ENCODE measurements at places on chromosomes 1 and 21.

- DNase-seq: no peak
These were observed 2.5 kb upstream of the LEFTY1 start for GRCh38 chr1:225891229-225891972.

DNA sequence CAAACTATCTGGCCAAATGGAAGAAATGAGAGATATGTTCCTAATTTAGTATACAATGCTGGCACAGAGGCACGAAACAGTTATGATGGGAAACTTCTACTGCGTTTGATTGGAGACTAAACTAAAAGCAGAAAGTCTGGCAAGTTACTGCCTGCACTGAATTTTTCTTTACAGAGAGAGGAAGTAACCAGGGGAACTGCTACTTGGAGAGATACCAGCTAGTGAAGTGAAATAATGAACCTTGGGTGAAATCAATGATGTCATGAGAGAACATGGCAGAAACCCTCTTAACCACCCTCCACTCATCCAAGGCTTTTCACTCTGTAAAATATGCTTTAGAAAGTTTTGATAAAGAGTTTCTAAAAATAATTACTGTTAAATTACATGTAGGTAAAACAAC, 29.3 kb downstream of the NIBAN1 start:
- no peak for DNase-seq

- DNase-seq: no peak
These were observed 101.7 kb upstream of the EDN2 start for GRCh38 chr1:41586230-41586629.

DNA sequence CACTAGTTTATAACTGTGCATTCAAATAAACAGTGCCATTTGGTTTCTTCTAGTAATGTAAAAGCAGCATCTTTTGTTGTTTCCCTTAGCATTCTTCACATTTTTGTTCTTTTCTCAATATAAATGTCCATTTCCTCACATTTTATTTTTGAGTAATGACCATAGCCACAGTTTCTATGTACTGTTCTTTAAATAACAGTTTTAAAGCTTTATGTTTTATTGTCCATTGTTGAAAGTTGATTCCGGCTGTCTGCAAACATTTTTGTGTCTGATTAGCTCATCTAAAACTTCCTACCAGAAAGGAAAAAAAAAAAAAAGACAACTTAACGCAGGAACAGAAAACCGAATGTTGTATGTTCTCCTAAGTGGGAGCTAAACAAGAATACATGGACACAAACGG, 139.7 kb downstream of the MAGI3 start:
- DNase-seq: no peak

- DNase-seq: no peak
These were observed 20.3 kb downstream of the ZYG11A start for GRCh38 chr1:52862666-52863458.

DNA sequence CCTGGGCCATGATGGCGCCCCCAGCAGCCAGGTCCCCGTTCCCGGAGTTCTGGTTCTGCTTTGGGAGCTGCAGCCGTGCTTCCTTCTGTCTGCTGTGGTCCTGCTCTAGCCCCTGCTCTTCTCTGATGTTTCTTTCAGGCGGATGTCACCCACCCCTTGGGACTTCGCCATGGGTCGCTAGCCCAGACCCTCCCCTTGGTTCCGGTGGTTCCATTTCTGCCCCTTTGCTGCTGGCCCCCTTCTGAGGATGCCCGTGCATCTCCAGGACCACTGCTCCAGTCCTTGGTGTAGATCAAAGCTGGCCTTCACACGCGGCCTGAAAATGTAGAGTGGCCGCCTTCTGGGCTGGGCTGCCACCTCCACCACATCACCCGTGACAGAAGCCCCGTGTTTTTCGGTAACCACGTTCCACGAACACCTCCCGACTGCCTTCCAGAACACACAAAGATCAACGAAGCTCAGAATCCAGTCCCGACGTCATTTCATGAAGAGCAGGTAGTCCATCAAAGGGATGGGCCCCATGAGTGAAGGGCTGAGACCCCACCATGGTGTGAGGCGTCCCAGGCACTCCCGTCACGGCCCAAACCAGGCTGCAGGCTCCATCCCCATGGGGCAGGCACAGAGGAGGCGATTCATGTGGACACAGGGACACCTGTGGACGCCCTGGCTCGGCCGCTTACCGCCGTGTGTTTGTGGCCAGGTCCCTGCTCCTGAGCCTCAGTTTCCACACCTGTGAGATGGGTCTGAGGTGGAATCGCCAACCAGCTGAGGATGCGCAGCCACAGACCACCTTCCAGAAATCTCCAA, 24.4 kb downstream of the KRTAP10-1 start:
- no peak for DNase-seq

DNA sequence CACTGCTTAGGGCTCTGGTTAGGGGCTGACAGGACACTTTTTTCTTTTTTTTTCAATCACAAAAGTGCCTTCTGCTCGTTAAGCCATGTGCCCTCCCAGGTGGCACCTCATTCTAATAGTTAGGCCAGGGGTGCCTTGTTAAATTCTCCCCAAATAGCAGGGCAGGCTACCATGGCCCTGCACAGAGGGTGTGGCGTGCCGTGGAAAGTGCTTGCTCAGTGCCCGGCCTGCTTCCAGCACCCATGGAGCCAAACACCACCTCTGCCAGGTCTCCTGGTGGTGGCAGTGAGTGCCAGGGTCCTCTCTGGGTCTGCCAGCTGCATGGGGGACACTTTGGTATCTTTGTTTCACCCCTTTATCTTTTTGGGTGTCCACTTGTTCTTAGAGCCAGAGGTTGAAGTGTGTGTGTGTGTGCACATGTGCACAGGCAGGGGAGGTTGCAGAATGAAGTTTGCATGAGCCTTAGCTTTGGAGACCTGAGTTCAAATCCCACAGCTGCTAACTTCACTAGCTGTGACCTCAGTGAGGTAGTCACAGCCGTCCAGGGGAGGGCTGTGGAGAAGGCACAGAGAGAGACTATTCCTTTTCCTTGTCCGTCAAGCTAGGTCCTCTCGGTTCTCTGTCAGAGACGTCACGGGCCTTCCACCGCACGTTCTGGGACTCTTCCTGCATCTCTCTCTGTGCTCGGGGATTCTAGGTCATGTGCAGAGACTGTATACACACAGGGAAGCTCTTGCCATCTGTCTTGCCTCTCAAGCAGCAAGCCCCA, 39.9 kb upstream of the CSF3R start:
- no peak for DNase-seq

DNA sequence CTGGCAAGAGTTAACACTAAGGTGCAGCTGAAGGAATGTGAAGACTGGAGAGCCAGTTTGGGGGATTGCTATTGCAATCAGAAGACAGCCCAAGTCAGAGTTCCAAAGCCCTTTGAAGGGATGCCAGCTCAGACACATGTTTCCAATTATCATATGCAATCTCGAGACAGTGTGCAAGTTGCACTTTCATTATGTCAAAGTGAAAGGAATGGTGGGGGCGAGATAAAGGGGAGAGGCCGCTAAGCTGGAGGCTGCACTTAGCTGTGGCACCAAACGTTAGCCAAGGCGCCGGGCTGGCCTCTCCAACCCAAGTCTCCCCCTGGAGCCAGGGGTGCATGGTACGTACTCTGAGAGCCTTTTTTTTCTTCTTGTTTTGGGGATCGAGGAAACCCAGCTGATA, 58.0 kb downstream of the NGF start:
- no peak for DNase-seq

GRCh38 chr1:14098294-14098913, 398.4 kb downstream of the PRDM2 start:
- no peak for DNase-seq

- DNase-seq: no peak
These were observed 78.8 kb downstream of the GPR161 start for GRCh38 chr1:168057921-168058320.

DNA sequence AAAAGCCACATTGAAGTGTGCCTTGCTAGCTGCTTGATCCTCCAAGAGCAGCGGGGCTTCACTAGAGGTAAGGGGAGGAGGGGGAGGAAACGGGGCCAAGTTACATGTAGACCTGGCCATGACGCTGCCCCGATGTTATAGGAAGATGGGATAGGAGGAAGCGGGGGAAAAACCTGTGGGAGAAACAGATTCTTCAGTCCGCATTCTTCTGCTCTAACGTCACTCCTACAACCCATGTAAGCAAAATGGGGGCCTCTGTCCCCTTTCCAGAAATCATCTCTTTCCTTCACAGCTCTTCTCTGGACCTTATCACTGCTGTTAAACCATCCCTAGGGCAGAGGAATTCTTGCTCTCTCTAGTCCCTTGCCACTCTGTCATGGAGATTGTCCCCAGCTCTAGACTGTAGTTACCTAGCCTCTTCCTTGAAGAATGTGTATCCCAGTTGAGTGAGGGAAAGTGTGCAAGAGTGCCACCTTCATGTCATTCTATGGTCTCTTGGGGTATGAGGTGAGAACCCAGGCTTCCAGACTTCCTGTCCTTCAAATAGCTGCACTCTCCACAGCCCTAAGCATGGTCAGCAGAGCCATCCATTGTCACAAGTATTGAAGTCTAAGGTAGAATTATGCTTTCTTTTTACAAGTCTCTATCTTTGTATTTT, 11.4 kb downstream of the PLEKHO1 start:
- DNase-seq: no peak
